Activated naive CD8-positive, alpha-beta T cell treated with anti-CD3 and anti-CD28 coated beads for 36 hours (primary cell): ENCODE measurements at places on chromosomes 1 and 21.

DNA sequence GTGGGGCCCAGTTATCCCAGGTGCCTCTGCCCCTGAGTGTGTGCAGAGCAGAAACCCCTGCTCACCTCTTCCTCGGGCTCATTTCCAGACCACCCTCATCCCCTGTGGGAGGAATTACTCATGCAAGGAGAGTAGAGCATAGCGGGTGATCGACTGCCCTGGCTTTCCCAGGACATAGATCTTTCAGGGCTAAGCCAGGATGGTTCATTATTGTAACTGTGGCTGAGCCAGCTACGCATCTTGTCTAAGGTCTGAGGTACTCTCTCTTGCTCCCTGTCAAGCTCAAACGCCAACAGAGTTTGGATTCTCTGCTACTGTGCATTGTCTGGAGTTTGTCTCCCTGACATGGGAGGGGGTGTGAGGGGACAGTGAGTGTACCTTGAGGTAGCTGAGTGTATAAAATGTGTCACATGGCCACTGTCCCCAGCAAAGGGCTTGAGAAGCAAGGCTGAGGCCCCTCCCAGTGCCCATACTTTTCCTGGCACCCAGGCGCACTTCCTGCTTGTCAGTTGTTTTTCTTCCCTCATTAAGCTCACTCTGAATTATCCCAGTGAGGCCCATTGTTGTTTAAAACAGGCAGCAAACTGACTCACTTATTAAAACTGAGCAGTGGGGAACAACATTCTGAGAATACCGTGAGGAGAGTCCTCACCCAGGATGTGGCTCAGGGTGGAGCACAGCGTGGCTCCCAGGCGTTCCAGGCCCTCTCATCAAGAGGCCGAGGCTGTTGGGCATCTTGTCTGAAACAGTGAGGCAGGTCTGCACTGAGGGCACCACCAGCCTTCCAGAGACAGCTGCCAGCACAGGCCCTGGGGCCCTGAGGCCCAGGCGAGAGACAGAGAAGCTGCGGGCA lies 92.9 kb downstream of the LAMC2 start:
- DNase-seq = no peak

- peak; percentile 26 for DNase-seq
Measured at GRCh38 chr1:26016953-26017545, 4.5 kb upstream of the EXTL1 start.

GRCh38 chr1:67479146-67479891 lies 49.1 kb upstream of the SERBP1 start:
- DNase-seq = peak; percentile 11

DNA sequence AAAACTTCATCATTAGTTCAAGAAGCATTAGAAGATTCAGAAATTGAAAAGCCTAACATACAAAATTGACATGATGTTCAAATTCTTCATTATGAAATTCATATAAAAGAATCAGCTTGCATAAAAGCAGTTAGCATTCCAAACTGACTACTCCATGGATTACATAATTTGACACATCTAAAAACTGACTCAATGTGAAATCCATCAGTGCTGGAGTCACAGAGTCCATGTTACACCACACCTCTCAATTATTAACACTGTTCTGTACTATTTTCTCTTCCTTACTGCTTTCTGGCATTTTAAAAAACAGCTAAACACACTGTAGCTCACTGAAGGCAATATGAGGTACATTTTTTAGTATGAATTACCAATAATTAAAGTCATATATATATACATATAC lies 28.0 kb downstream of the ARHGAP29 start:
- no peak for DNase-seq

- DNase-seq = no peak
Measured at GRCh38 chr1:243930822-243931671, 81.0 kb upstream of the AKT3 start.

DNA sequence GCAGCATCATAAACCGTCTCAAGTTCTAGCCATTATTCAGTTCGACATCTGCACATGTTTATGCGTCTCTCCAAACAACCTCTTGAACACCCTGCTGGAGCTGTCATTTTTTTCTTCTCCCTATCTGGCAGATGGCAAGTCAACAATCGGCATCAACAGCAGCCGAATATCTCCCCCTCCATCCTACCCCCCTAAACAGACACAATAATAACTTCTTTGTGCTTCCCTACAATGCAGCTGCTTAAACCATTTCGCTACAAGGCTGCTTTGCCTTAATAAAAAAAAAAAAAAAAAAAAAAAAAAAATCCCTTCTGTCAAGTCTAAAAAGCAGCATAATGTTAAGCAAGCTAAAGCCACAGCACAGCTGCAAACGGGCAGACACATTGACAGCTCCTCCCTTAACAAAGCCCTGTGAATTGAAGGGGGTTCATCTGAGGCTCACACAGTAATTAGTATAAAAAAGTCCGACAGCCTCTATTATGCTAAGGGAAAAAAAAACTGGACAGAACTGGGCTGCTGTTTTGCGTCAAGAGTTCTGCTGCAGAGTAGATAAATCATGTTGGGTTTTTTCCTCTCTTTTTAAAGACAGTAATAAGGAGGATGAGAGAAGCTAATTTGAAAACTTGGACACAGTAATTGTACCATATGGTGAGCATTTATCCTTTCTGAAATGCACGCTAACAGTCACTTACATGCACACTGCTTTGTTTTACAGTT lies 136.4 kb downstream of the AKT3 start:
- no peak for DNase-seq

GRCh38 chr1:2049225-2049717 lies 940 bp upstream of the PRKCZ start:
- no peak for DNase-seq

DNA sequence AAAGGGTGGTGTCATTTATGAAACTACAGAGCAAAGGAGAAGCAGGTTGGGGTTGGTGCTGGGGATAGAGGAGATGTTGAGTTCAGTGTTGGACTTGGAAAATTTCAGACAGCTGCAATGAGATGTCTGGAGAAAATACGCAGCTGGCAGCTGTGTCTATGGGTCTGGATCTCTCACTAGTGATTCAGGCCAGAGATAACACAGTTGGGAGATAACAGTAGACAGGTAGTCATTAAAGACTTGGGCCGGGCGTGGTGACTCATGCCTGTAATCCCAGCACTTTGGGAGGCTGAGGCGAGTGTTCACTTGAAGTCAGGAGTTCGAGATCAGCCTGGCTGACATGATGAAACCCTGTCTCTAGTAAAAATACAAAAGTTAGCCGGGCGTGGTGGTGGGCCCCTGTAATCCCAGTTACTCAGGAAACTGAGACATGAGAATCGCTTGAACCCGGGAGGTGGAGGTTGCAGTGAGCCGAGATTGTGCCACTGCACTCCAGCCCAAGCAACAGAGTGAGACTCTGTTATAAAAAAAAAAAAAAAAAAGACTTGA lies 2.5 kb upstream of the TFAP2E start:
- DNase-seq = no peak

GRCh38 chr1:170674986-170675385 lies 11.1 kb downstream of the PRRX1 start:
- no peak for DNase-seq

GRCh38 chr1:221701570-221702186 lies 40.2 kb downstream of the DUSP10 start:
- DNase-seq = no peak

- no peak for DNase-seq
Measured at GRCh38 chr1:4969556-4970129, 315.2 kb downstream of the AJAP1 start.

DNA sequence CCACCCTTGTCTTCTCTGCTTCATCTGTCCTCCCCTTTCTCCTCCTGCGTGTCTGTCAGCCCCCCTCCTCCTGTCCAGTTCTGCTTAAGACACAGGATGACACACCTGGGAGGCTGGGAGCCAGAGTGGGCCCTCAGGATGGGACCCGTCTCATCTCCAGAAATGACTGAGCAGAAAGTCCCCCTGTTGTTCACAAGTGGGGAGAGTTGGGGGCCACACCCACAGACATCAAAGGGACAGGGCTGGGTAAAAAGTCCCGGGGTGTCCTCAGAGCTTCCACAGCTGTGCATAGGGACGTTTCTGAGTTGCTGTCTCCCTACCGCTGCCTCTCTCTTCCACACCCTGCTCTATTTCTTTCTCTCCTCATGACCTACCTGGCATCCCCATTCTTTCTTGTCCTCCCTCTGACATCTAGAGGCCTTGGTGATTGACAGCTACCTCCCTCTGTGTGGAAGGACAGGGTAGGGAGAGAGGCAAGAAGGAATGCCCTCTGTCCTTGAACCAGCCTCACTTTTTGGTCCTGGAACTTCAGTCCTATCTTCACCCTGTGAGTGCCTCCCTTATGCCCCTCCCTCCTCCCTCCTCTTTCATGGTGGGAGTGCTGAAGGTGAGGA lies 19.5 kb upstream of the SH2D2A start:
- DNase-seq = peak; percentile 64
